ENCODE measurements at places on chromosomes 16 and 17. TPM values are rescaled to one million over a fixed set of nuclear protein-coding genes. Genes with fewer than 3 reads are reported as not detected.

CLEC19A gene
- 0.16 TPM for polyA plus RNA-seq

TP53TG3 gene
- polyA plus RNA-seq: not detected

TMIGD1 gene
- not detected for polyA plus RNA-seq

C16orf86 gene
- polyA plus RNA-seq: 2.4 TPM

FOXC2 gene
- 0.57 TPM for polyA plus RNA-seq

ARL5C gene
- 0.59 TPM for polyA plus RNA-seq

CTF1 gene
- polyA plus RNA-seq: 12.8 TPM

NRN1L gene
- 1.1 TPM for polyA plus RNA-seq

TBC1D3K gene
- polyA plus RNA-seq: not detected

TRAF7 gene
- polyA plus RNA-seq: 43.7 TPM

HNF1B gene
- not detected for polyA plus RNA-seq

TBC1D26 gene
- 0.35 TPM for polyA plus RNA-seq

KRTAP4-9 gene
- not detected for polyA plus RNA-seq

AURKB gene
- polyA plus RNA-seq: 12.9 TPM

HIGD1B gene
- polyA plus RNA-seq: 4.2 TPM

TBC1D3C gene
- polyA plus RNA-seq: not detected

SLC7A5 gene
- polyA plus RNA-seq: 10.8 TPM

TVP23A gene
- 2.3 TPM for polyA plus RNA-seq

ACE gene
- polyA plus RNA-seq: 10.3 TPM

COG1 gene
- polyA plus RNA-seq: 32.9 TPM

NOG gene
- polyA plus RNA-seq: 5.1 TPM

MT1G gene
- not detected for polyA plus RNA-seq

P2RX5 gene
- polyA plus RNA-seq: 26.3 TPM

ABCA5 gene
- 25.2 TPM for polyA plus RNA-seq

SPATA32 gene
- polyA plus RNA-seq: 0.11 TPM

ABAT gene
- polyA plus RNA-seq: 17.7 TPM

CCL17 gene
- polyA plus RNA-seq: not detected

CLEC18B gene
- polyA plus RNA-seq: 2.8 TPM

MYH8 gene
- polyA plus RNA-seq: 2,354 TPM

ITGAD gene
- polyA plus RNA-seq: 0.78 TPM

CDRT15 gene
- polyA plus RNA-seq: 1.4 TPM

CCL23 gene
- polyA plus RNA-seq: not detected

CRLF3 gene
- polyA plus RNA-seq: 10.3 TPM

CA10 gene
- polyA plus RNA-seq: 3.7 TPM

EVI2B gene
- polyA plus RNA-seq: 2.2 TPM

PGAP6 gene
- polyA plus RNA-seq: 28.5 TPM

MAP3K3 gene
- polyA plus RNA-seq: 20.8 TPM

RHOT2 gene
- 58.3 TPM for polyA plus RNA-seq

All from forelimb muscle (tissue), 1 donor.